ENCODE measurements at places on chromosomes 1 and 21.

- DNase-seq: no peak
Measured at GRCh38 chr1:7374563-7375160, 396.4 kb upstream of the VAMP3 start.

- no peak for DNase-seq
Measured at GRCh38 chr1:241532162-241532531, at the start of gene KMO. TSS of gene KMO (plus strand) at chr1:241532378. CDS start at chr1:241532445, 67 bp downstream.

DNA sequence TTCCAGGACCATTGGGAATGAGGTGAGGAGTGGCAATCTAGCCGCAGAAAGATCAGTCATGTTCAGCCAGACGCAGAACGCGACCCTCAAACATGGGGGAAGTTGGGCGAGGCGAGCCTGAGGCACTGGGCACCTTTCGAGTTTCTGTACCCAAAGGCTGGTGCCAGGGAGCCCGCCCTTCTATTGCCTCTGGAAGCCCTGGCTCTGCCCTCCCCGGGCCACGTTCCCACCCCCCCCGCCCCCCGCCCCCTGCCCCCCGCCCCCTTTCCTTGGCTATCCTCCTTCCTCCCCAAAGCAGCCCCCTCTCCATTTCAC, 2.2 kb upstream of the ZBTB7B start:
- DNase-seq: no peak

GRCh38 chr1:236172041-236172579, 29.8 kb downstream of the GPR137B start:
- DNase-seq: no peak

- DNase-seq: no peak
Measured at GRCh38 chr1:160615660-160616059, 31.2 kb downstream of the SLAMF1 start.

GRCh38 chr1:3577300-3577699, 34.0 kb downstream of the MEGF6 start:
- DNase-seq: no peak

DNA sequence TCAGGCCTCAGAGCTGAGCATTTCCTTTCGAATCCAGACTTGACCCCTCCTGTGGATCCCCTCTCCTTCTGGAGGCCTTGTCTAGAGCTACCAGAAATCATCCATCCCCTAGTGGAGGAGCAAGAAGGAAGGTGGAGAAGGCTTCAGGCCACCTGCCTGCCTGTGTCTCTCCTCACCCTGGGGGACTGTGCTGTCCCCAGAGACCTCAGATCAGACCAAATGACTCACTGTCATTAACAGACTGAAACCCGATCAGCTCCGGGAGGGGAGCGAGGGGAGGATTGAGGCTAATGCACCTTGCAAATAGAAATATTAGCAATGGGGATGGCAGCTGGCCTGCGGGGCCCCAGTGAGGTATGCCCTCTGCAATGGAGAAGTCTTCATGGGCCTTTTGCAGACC, 2.1 kb downstream of the MYBPH start:
- no peak for DNase-seq

DNA sequence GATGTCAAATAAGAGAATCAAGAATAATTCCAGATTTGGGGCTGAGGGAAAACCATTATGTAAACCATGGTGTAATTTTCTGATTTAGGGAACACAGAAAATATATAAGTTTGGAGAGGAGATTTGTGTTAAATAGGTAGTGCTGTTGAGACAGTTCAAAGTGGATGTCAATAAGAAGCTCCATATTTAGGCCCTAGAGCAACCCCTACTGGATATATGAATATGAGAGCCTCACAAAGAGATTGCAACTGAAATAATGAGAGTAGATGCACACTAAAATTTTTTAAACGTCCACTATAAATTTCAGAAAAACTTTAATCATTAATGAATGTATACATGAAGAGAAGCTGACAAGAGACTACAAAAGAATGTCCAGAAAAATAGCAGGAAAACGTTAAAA, 1447.8 kb upstream of the PRMT6 start:
- DNase-seq: no peak

DNA sequence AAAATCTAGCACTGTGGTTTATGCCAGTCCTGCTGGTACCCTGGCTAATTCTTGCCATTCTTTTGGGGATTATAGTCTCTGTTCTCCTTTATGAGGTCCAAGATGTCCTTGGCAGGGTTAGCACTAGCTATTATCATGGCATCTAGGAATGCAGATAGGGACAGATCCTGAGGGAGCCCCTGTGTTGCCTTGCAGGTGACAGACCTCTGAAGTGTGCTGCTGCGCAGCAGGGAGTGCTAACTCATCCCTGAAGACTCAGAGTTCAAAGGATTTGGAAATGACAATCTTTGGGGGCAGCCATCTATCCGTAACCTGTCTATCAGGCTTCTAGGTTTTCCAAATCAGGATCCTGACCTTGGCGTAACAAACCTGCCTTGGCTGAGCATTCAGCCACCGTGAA, 16.3 kb downstream of the ZFYVE9 start:
- DNase-seq: no peak

GRCh38 chr1:75980972-75981897, 49.0 kb upstream of the ASB17 start:
- no peak for DNase-seq

DNA sequence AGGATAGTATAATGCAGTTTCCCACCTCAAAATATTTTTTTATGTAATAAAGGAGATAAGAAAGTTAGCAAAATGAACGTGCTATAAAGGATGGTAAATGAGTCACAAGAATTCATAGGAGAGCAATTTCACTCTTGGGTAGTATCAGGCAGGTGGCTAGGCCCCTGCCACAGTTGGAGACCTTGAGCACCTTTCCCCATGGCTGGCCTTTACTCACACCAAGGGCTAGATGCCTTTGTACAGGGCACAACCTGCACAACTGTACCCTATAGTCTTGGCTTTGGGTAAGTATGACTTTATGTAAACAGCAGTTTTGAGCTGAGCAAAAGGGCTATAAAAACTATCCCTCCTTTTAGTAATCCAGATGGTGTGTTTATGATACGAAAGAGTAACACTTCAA, 85.1 kb downstream of the CTH start:
- DNase-seq: no peak

GRCh38 chr1:218718206-218718605, 373.1 kb downstream of the TGFB2 start:
- no peak for DNase-seq

DNA sequence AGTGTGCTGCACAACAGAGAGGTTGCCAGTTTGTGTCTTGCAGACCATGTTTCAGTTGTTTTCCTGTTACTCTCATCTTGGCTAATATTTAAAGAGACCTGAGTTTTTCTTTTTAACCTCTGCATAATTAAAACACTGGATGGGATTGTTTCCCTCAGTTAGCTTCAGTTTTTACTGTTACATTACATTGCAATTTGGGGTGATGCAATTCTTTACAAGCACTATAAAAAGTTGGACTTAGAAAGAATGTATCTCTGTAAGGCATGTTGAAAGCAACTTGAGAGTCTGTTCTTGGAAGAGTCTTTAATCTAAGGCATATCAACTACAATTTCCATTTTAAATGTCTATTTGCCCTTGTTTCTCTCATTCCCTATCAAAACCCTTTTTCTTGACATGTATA, 99.1 kb downstream of the DNM3 start:
- DNase-seq: no peak

- DNase-seq: no peak
Measured at GRCh38 chr1:164188497-164188896, 370.5 kb upstream of the PBX1 start.

GRCh38 chr21:32279377-32279680, 480 bp upstream of the MIS18A start:
- no peak for DNase-seq

- DNase-seq: no peak
Measured at GRCh38 chr21:25863031-25863430, 128.3 kb downstream of the GABPA start.

- DNase-seq: no peak
Measured at GRCh38 chr1:29624320-29625083, 388.2 kb downstream of the PTPRU start.

DNA sequence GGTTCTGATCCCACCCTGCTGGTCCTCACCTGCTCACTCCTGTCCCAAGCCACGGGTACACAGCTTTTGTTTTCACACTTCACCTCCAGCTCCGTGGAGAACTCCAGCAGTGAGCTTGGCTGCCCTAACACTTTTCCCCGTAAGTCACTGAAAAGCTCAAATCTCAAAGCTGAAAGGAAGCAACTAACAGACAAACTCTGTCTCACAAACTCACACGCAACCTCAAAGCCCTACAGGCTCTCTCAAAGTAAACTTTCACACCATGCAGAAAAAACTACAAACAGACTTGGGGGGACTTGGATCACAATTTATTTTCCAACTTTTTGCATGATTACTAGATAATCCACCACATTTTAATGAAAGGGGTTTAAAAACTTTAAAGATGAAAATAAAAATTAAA, 88.3 kb downstream of the AK5 start:
- DNase-seq: no peak

DNA sequence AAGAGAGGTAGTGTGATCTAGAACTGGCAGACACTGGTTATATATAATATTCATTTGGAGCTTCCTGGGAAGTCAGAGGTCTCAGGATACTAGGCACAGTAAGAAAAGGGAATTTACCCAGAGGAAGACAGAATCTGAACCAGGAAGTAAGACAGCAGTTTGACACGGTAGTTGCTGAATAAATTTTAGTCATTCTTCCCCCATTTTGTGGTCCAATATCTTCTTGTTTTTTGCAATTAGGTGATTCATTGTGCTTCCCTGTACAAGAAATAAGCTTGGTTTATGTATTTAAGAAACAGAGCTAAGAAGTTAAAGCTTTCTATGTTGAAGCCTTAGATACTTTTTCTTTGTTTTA, 1.3 kb downstream of the TMEM167B start:
- no peak for DNase-seq

- no peak for DNase-seq
Measured at GRCh38 chr1:62285440-62285839, 33.8 kb downstream of the KANK4 start.

- no peak for DNase-seq
Measured at GRCh38 chr1:230854423-230854822, 13.9 kb downstream of the C1orf198 start.

DNA sequence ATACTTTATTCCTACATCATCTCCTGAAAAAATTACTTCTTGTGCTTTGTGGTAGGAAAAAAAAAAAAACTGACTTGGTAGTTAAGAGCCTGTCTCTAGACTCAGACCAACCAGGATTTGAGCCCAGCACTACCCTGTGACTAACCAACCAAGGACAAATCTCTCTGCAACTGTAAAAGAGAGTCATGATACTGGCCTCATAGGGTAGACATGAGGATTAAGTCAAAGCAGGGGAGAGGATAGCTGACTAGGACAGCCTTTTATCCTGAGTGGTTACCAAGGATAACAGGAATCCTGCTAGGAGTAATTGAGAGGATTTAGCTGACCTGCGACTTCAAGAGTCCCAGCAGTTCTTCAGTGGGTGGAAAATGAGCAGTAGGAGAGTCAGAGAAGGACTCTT, 112.8 kb downstream of the C1orf21 start:
- no peak for DNase-seq

DNA sequence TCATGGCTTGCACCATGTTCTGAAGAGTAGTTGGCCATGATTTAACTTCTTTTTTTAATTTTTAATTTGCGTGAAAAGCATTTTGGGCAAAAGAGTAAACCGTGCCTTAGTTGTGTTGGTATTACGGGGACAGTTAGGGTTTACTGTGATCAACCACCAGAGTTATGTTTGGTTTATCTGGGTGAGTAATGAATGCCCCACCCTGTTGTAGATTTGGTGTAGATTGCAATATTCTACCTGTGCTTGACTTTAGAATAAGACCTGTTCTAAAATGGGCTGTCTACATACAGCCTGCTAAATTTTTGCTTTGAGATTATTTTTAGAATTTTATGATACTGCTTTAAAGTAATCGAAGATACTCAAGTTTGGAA, 1.4 kb downstream of the USP25 start:
- DNase-seq: no peak

DNA sequence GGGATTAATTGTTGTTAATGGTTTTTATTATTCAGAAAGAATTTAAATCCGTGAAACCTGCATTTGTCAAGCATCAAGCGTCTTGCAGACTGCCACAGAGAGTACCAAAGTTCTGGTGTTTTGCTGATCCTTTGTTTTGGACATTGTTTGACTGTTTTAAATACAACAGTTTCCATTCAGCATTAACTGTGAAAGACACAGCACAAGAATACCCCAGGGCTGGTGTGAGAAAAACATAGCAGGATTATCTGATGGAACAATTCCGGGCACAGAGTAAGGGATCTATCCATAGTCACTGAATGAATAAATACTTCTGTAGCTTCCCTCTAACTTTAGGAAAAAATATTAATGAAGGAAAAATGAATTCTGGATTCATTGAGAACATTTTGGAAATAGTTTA, 202.3 kb downstream of the LTN1 start:
- no peak for DNase-seq

- DNase-seq: no peak
Measured at GRCh38 chr1:241654641-241655040, 2.6 kb downstream of the WDR64 start.

- DNase-seq: no peak
Measured at GRCh38 chr1:234730770-234731568, 121.0 kb upstream of the IRF2BP2 start.

Measured in activated T-helper 1 cell treated with Interleukin-2 at 50 U/mL for 16 hours (primary cell).